D721Med (cell line): ENCODE measurements at places on chromosomes 2 and 18.

GRCh38 chr2:85830645-85831044, 58.1 kb downstream of the ST3GAL5 start:
- no peak for DNase-seq

- DNase-seq: no peak
These were observed 78.3 kb downstream of the SMAD4 start for GRCh38 chr18:51108330-51108729.

- DNase-seq: no peak
These were observed 35.6 kb upstream of the APCDD1 start for GRCh38 chr18:10418836-10419235.

DNA sequence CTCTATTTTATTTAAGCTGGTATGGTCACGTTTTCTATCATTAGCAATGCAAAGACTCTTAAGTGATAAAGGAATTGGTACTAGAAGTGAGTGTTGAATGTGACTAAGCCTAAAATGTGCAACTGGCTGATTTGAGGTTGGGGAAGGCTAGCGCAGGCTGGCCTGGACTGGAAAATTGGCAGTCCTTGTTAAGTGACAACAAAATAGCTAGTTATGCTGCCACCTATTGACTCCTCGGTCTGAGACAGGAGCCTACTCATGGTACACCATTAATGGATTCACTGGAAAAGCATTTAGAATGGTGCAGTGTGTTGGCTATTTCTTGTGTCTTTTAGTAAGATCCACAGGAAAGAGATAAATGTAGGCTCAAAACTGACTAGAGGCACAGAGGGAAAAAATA, 5.7 kb upstream of the WIPF1 start:
- no peak for DNase-seq

DNA sequence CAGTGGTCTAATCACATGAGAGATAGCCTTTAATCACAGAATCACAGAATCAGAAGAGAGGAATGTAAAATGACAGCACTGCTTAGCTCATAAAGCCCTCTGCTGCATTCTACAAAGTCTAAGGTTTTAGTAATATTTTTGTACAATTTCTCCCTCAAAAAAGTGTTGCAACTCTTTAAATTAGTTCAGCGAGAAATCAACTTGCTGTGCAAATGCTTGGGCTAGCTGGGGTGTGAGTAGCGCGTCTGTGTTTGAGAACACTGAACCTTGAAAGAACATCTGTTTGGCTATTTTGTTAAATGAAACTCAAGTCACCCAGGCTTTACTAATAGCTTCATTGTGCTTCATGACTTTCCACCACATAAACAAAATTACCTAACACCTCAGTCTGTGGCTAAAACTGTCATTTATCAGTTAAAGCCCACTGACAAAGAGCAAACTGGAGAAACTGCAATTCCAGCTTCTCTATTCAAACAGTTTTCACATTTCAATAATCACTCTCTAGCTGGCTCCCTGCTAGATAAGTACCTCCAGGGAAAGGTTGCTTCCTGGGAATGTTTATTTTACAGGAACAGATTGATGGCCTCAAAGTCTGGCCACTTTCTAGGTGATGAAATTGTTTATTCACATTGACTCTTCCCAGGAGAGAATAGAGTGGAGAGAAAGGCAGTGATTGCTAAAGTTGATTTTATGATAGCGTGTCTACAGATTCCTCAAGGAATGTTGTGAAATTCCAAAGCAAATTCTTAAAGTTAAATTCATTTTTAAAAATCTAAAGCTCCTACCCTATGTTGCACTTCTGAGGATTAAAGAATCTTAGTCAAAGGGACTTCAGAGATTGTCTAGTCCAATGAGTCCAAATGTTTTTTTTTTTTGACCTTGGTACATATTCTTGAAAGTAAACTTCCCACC, 36.0 kb upstream of the STAT1 start:
- no peak for DNase-seq

GRCh38 chr2:129909651-129910418, 69.6 kb upstream of the RAB6C start:
- no peak for DNase-seq
